T1000 (cell line): ENCODE measurements at places on chromosomes 5 and 9.

GRCh38 chr5:92308679-92309078, 925.6 kb upstream of the ARRDC3 start:
- DNase-seq, result no peak

DNA sequence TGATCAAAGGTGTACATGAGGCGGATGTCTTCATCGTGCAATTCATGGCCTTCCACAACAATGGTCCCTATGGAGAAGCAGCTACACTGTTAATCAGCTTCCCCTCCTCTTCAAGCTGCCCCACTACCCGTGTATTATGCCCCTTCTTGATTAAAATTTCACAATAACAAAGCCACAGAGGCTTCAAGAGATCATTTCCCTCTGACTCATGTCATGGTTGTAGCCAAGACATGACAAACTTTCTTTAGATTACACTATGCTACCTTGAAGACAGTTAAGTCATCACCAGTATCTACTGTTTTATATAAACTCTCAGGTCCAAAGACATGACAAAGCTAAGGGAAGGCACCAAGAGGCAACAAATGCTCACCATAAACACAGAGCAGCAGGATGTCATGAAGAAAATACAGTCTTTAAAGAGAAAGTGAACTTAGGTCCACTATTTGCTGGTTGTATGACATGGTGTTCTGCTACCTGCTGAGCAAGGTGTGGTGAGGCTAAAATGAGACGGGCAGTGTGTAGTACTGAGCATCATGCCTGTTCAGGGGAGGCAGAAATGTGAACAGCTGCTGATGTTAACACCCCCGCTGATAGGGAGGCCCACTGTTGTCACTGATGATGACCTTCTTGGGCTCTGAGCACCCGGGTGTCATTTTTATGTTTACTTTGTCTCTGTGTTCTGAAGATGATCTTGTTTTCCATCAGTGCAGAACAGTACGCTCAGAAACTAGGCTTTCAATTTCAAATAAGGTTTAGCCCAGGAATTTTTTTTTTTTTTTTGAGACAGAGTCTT, 48.3 kb downstream of the IARS1 start:
- no peak for DNase-seq

GRCh38 chr9:133826289-133827085, 88.3 kb upstream of the SARDH start:
- no peak for DNase-seq

DNA sequence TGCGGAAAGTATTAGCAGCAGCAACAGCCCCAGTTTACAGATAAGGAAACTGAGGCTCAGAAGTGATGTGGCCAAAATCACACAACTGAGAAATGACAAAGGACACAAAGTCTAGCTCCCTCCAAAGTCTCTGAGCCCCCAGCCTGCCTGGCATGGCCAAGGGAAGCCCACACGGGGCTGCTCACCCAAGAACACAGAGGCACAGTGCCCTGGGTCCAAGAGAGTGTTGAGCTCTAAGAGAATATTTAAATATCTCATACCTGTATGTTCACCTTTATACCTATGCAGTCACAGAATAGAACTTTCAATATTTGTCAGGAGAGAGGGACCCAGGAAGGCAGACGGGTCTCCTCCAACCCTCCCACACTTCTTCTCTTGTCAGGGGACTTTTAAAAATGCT, 16.6 kb downstream of the VAV2 start:
- no peak for DNase-seq

GRCh38 chr5:30368064-30368463, 825.4 kb upstream of the CDH6 start:
- peak; percentile 14 for DNase-seq

DNA sequence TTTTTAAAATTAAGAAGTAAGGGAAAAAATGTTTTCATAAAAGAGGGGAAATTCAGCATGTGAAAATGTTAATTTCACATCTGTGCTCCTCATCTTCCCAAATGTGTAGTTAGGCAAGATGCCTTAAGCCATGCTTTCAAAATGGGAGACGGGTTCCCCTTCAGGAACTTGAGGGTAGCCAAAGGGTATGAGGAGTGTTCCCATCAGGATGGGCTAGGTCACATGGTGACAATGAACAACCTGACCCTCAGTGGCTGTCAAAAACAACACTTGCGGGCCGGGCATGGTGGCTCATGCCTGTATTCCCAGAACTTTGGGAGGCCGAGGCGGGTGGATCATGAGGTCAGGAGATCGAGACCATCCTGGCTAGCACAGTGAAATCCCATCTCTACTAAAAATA, 178.0 kb downstream of the ACTL7B start:
- DNase-seq, result no peak
